ENCODE measurements at places on chromosomes 5 and 9.

DNA sequence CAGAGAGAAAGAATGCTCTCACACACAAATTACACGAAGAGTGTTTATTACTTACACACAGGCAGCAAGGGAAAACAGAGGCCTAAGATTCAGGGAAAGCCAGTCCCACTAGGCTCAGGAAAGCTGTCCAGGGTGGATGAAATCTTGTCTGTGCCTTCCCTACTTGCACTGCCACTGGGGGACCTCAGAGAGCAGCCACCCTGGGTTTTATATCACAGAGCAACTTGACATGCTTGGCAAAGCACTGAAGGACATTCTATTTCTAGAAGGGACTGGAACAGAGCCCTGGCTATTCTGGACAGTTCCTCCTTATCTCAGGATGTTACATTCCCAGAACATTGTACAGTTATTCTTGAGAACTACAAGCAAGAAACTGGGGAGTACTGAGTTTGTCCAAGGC lies 7.5 kb upstream of the PRSS3 start:
- no peak for DNase-seq

GRCh38 chr5:43000914-43001313 lies 39.2 kb downstream of the ANXA2R start:
- DNase-seq: no peak

- no peak for DNase-seq
Observed at GRCh38 chr5:38257308-38258041, 884 bp upstream of the EGFLAM start.

DNA sequence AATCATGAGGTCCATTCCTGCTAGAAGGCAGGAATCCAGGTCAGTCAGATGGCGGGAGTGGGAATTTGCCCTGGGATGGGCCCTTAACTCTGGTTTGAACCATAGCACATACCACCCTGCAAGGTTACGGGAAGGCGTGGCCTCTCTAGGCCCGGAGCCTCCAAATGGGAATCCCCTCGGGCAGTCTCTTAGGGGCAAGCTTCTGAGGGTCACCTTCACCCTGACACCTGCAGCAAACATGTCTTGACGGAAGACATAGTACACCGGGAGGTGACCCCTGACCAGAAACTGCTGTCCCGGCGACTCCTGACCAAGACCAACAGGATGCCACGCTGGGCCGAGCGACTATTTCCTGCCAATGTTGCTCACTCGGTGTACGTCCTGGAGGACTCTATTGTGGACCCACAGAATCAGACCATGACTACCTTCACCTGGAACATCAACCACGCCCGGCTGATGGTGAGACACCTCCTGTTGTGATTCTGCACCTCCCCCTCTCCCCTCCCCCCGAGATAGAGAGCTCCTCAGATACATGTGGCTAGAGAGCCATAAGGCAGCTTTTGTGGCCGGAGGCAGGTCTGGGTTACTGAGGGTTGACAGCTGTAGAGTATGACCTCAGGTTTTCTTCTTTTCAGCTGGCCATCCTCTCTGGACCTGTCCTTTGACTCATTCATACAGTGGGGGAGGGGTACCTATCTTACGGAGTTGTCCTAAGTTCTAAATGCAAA lies 957 bp downstream of the PRELID1 start:
- DNase-seq: no peak

DNA sequence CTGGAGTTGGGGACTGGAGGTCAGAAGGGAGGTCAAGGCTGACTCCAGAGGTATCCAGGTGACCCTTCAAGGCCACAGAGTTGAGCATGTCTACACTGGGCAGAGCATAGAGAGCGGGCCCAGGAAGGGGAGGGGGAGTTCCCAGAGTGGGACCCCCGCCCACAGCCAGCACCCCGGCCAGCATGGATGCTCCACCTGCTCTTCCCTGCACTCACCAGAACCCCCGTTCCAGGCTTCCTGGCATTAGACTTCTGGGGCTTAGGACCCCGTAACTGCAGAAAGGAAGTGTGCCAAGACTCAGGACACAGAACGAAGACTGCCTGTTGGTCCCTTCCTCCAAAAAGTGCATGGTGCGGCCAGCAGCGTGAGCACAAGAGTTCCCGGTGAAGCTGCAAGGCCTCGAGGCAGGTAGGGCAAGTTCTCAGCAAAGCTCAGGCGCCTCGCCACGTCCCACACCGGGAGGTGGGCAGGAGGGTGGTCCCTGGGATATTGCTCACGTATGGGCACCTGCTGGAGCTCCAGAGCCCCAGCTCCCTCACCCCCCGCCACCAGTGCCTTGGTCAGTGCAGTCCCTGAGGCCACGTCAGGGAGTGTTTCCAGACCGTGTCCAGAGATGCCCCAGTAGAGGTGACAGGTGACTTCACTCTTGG lies 13.8 kb downstream of the ABO start:
- DNase-seq: no peak

- peak; percentile 24 for DNase-seq
Observed at GRCh38 chr9:114484854-114485443, 20.3 kb downstream of the WHRN start.

GRCh38 chr9:133090752-133091385 lies 29.1 kb downstream of the CEL start:
- DNase-seq: no peak

DNA sequence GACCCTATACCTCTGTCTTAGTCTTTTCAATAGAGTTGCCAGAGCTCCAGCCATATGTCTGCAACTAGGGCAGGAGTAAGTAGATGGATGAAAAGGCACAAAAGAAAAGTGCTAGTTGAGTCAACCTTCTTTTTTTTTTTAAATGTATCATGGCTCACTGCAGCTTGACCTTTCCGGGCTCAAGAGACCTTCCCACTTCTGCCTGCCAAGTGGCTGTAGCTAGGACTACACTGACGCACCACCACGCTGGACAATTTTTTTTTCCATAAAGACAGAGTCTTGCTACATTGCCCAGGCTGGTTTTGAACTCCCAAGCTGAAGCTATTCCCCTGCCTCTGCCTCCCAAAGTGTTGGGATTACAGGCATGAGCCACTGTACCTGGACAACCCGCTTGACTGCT lies 27.3 kb downstream of the FOXE1 start:
- DNase-seq: no peak

DNA sequence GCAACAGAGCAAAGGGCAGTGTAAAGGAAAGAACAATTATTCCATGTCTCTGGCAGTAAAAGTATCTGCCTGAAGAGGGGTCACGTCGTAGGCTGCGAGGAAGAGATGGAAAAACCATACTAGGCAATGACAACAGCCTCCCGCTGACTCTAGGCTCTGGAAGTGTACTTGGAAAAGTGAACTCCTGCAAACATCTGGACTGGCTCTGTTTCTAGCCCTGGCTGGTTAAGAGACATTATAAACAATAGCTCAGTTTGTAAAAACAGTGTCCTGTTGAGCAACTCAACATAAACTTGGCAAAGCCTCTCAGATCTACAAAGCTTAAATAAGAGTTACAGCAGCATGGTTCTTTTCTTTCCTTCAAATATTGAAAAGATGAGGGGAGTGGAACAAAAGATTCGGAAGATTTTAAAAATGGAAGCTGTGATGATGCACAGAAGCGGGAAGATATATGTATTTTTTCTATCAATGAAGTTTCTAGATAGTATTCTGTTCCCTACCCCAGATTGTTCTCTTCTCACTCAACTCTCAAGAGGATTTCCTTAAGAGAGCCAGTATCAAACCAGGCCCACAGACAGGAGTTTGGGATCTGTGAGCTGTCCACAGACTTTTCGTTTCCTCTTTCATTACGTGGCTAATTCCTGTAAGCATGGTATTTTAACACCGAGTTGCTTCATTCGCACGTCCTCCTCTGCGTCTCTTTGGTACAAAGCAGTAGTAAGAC lies 79.4 kb downstream of the SPTLC1 start:
- peak; percentile 5 for DNase-seq

DNA sequence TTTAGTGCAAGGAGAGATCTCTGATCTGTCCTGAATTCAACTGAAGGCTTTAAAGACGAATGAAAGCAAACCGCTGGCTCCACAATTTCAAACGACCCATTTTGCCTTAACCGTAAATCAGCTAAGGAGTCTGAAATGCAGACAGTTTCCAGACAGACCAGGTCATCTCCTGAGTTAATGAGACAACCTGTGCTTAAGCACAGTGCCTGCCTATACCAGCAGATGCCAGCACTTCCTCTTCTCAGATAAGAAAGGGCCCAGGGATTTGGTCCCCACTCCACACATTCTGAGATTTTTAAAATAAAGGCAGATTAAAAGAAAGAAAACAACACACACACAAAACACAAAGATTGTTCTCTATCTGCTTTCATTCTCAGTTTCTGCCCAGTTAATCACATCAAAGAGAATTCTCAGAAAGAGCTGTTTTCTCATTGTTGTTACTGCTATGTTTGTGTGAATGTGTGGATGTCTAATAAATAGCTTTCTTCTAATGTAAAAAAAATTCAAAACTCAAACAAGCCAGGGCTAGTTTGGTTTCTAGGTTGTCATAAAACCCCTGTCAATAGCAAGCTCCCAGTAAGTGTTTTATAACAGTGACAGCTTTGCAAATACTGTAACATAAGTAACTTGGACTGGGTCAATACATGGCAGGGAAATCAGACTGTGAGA lies 157.7 kb upstream of the SLC24A2 start:
- peak; percentile 39 for DNase-seq

DNA sequence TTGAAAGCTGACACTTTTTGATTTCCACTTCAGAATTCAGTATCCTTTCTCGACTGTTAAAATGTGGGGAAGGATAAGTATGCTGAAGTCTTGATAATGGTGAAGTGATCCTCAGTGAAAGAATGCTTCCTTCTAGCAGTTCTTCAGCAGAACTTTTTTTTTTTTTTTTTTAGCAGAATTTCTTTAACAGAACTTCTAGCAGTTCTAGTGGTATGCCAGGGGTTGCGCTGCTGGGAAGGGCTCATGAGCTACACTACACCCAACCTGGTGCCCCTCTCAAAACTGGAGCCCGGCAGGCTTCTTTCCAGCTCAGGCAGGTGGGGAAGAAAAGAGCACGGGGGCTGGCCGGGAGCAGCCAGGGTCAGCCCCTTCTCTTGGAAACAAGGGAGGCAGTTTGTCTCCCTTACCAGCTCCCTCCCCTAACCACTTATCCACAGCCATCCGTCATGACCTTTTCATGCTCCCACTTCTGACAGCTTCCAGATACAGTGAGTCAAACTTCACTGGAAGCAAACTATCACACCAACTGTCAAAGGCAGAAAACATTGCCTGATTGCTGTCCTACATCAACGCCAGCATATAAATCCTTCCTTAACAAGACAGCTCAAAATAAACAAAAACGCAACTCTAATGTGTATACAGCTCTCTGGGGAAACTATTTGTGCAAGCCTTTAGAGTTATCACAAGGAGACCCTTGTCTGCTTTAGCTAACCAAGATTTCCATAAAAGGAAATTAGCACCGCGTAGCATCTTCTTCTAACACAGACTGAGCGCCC lies 211.5 kb downstream of the GAPVD1 start:
- DNase-seq: peak; percentile 47

DNA sequence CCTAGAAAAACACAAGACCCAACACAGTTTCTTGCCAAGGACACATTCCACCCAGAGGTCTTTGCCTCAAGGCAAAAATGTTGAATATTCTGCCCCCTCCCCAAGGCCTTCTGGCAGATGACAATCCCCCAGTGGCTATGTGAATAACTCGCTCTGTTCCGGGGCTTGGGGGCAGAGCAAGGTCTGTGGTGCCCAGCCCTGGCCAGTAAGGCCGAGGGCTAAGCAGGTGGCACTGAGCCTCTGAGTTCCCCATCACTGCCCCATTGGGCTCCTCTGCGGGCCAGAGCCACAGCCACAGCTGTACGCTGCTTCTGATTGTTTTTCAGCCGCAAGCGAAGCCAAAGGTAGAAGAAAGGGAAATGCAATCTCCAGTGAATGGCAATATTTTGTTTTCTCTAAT lies 567.9 kb downstream of the CCDC171 start:
- DNase-seq: no peak

DNA sequence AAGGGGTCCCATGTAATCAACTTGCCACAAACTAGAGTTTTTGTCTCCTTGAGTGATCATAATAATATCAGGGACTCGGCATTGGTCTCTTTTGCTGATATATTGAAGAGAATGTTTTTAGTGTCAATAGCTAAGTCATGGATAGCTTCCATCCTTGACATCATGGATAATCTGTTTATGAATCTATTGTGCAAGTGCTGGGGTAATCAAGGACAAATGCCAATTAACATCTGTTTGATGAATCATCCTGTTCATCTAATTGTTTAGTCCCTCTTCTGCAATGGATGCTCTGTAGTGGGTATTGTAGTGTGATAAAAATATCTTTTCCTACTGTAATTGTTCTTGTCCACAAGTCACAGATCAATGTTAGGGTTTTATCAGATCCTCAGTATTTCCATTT lies 607.5 kb upstream of the SEMA6A start:
- no peak for DNase-seq

- peak; percentile 50 for DNase-seq
Observed at GRCh38 chr5:78805474-78806124, 157.0 kb upstream of the LHFPL2 start.

DNA sequence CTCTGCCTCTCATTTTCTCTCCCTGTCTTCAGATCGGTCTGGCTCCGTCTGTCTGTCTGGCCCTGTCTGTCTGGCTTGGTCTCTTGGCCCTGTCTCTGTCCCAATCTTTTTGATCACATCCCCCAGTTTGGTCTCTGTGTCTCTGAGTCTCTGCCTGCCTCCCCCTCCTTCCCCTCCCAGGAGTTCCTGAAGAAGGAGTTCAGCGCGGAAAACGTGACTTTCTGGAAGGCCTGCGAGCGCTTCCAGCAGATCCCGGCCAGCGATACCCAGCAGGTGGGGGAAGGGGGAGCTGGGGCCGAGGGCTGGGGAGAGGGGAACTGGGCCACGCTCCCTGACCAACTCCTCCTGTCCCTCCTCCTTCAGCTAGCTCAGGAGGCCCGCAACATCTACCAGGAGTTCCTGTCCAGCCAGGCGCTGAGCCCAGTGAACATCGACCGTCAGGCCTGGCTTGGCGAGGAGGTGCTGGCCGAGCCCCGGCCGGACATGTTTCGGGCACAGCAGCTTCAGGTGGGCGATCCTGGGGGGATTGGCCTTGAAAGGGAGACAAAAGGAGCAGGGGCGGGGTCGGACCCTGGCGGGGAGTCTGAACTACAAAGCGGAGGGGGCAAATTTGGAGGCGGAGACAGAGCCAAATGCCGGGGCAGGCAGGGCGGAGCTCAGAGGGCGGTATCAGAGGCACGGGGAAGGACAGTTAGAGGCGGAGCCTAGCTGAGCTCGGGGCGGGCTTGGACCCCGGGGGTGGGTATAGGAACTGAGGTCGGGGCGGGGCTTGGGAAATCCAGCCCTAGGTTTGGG lies 9.0 kb downstream of the RGS14 start:
- peak; percentile 87 for DNase-seq

GRCh38 chr5:135203019-135203418 lies 169.0 kb upstream of the PITX1 start:
- no peak for DNase-seq

GRCh38 chr5:103208460-103208859 lies 50.1 kb upstream of the MACIR start:
- DNase-seq: no peak

DNA sequence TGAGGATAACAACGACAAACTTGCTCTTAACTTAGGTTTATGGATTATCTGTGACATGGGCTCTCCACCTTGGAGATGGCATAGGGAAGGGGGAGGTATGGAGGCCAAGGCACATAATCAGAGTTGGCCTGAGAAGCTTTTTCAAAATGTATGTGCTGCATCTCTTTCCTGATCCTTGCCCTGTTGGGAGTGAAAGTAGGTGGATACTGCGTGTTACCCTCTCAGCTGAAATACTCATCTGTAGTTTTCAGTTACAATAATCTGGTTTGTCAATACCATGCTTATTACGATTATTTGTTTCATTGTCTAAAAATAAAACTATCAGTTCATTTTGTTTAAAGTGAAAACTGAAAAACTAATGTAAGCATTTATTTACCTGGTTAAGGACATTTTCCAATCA lies 86.7 kb downstream of the SLC44A1 start:
- no peak for DNase-seq
